ENCODE measurements at places on chromosomes 1 and 21.

GRCh38 chr1:101069158-101069557 lies 43.6 kb upstream of the DPH5 start:
- DNase-seq, result no peak

DNA sequence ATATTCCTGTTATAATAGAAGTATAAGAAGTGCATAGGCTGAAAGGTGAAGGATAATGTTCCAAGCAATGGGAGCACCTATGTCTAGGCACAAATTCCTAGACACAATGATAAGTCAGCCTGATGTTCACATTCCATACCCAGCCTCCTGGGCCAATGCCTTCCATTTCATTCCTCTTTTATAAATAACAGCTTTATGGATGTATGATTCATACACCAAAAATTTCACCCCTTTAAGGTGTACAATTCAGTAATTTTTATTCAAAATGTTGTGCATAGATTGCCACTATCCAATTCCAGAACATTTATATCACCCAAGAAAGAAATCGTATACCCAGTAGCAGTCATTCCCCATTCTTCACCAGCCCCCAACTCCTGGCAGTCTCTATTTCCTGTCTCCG lies 118.8 kb downstream of the BRINP2 start:
- no peak for DNase-seq

DNA sequence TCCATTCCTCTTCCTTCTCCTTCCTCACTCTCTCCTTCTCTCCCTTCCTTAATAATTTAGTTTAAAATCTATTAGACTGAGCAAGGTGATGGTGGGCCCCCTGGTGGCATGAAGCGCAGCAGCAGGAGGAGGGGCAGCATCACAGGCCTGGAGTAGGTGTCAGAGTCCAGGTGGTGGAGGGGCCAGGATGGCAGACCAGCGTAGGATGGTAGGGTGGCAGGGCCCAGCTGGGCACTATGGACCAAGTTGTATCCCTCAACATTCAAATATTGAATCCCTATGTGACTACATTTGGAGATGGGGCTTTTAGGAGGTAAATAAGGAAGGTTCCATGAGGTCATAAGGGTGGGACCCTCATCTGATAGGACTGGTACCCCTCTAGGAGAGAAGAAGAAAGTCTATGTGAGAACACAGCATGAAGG lies 61.0 kb downstream of the WDR4 start:
- DNase-seq, result no peak

DNA sequence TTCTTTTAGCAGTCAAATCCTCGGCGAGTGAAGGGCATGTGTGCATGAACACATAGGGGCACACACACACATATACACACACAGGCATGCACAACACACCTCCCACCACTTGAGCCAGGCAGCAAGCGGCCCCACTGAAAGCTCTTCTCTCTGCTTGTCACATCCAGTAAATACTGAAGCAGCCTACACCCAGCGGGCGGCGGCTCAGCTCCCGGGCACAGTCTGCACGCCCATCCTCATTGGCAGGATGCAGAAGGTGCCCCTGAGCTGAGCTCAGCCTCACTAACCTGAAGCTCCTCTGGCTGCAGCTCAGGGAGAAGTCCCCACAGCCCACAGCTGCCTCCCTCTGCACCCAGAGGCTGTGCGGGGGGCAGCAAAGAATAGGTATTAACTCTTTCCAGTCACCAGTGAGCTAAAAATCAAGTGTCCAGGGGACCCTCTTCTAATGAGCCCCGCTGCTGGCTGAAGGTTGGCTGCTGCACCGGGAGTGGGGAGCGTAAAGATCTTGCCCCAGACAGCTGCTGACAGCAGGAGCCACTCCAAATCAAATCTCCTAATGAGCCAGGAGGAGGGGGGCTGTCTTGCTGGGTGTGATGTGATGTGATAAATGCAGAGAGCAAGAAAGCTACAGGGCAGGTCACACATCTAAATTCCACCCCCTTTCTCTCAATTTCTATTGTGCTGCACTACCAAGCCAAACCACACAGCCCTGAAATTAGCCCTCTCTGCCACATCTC lies 12.5 kb downstream of the RGS8 start:
- no peak for DNase-seq

DNA sequence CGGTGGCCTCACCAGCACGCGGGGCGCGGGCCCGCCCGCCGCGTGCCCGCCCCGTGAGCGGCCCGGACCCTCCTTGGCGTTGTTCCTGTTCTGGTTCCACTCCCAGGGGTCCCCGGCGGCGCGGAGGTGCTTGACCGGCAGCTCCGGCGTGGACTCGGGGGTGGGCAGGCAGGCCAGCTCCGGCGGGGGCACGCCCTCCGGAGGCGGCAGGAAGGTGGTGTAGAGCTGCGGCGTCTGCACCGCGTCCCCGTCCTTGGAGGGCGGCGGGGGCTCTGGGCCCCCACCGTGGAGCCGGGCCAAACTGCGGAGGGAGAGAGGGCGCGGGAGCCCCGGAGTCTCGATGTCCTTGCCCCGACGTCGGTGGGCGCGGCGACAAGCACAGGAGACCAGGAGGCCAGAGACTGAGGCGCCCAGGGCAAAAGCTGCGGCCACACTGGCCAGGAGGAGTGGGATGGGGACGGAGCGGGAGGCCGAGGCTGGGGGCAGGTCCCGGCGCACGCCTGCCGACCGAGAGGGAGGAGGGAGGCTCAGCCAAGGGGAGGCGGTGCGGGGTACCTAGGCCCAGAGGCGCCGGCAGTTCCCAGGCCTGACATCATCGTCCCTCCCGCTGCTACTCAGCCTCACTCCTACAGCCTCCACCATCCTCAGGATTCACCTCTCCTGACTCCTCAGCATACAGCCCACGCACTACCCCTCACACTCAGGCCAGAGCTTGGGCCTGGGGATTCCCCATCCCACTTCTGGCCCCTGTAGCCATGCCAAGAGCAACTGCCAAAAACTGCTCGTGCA lies 13.2 kb downstream of the SEMA6C start:
- DNase-seq, result no peak

DNA sequence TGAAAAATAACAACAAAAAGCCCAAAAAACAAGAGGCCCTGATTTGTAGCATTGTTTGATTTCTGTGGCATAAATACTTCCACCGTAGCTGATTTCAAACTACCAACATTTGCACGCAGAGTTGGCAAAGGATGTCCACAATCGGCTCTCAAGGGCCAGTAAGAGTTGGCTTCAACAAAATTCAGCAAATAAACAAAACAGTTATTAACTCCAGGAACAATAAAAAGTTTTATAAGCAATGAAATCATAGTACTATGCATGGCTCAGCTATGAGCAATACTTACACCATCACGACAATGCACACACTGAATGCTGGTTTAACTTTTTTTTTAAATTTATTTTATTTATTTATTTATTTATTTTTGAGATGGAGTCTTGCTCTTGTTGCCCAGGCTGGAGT lies 8.7 kb upstream of the COX20 start:
- no peak for DNase-seq

DNA sequence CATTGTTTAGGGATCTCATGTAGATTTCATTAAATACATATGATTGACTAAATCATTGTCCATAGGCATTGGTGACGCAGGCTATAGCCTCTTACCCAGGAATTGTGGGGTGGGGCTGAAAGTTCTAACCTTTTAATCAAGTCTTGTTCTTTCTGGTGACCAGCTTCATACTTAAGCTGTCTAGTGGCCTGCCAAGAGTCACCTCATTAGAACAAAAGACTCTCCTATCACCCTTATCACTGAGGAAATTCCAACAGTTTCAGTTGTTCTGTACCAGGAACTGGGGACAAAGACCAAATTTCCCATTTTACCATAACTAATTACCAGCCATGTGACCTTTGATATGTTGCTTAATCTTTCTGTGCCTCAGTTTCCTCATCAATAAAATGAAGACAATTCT lies 298.5 kb downstream of the PBX1 start:
- no peak for DNase-seq

GRCh38 chr1:119266386-119266785 lies 102.2 kb upstream of the HAO2 start:
- no peak for DNase-seq
